ENCODE measurements at places on chromosomes 4 and X. TPM values are rescaled to one million over a fixed set of nuclear protein-coding genes. Genes with fewer than 3 reads are reported as not detected.

SGMS2 gene
- 0.80 TPM for total RNA-seq

PDLIM3 gene
- total RNA-seq = not detected

ERCC6L gene
- 8.3 TPM for total RNA-seq

CCNA2 gene
- 73.4 TPM for total RNA-seq

PLAC8 gene
- 41.2 TPM for total RNA-seq

MAGEB10 gene
- not detected for total RNA-seq

PABPC5 gene
- not detected for total RNA-seq

STARD8 gene
- total RNA-seq = 3.3 TPM

RNF128 gene
- total RNA-seq = not detected

DUSP21 gene
- total RNA-seq = not detected

ZFP92 gene
- 1.7 TPM for total RNA-seq

POU4F2 gene
- total RNA-seq = not detected

SSX4B gene
- not detected for total RNA-seq

STOX2 gene
- total RNA-seq = not detected

- peaks cover 1% of the 10 kb centered on the region for H3K4me1 ChIP-seq
- H3K4me3 ChIP-seq = no peak overlapping the region
- no peak overlapping the region for H3K27ac ChIP-seq
- H3K36me3 ChIP-seq = no peaks in the 10 kb centered on the region
- no peak for DNase-seq
Observed at GRCh38 chr4:151922306-151922705, 161.5 kb upstream of the GATB start.

GRCh38 chr4:114312338-114312737 is 286.3 kb upstream of the UGT8 start:
- H3K27me3 ChIP-seq = no peaks in the 10 kb centered on the region
- no peak for DNase-seq
- H3K27ac ChIP-seq = no peak overlapping the region
- H3K36me3 ChIP-seq = no peaks in the 10 kb centered on the region
- H3K4me3 ChIP-seq = no peak overlapping the region

GRCh38 chr4:138636781-138637180 is 378.8 kb upstream of the NOCT start:
- H3K27ac ChIP-seq = no peak overlapping the region
- no peak overlapping the region for H3K4me3 ChIP-seq
- no peaks in the 10 kb centered on the region for H3K27me3 ChIP-seq

DNA sequence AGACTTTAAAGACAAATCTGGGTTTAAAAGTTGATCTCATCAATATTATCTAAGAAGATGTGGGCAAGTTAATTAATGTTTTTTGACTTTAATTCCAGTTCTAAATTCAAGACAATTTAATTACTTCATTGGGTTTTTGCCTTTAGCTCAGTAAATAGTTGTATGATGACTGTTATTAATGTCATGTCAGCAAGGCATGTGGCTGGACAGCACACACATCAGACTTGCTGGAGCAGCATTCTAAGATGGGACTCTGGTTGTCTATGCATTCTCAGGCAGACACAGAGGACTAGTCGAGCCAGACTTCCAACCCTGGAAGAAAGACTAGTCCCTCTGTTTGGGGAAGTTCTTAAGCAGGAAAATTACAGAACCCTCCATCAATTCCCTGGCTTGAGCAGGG is 180.7 kb upstream of the GK2 start:
- H3K27ac ChIP-seq = no peak overlapping the region
- H3K4me3 ChIP-seq = no peak overlapping the region
- no peak for DNase-seq
- H3K4me1 ChIP-seq = no peaks in the 10 kb centered on the region

DNA sequence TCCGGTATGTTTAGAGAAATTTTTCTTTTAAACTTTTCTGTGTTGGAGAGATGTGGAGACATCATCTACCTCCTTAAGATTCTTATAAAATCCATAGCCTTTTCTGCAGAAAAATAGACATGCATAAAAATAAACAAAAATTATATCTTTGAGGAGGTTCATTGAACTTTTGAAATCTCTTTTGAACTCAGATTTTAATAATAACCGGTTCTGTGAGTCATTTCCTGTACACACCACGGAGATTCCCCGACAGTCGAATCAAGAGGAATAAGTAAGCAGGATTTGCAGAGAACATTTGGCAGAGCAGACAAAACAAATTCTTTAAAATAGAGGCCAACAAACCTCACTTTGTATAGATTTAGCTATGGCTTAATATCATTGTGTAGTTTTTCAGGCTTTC is 918.7 kb upstream of the POU3F4 start:
- no peak for DNase-seq
- no peaks in the 10 kb centered on the region for H3K4me1 ChIP-seq
- no peaks in the 10 kb centered on the region for H3K36me3 ChIP-seq
- no peaks in the 10 kb centered on the region for H3K27me3 ChIP-seq
- no peak overlapping the region for H3K4me3 ChIP-seq

- peak overlapping the region; percentile 50 for H3K4me3 ChIP-seq
- peak overlapping the region; percentile 63 for H3K27ac ChIP-seq
- no peaks in the 10 kb centered on the region for H3K36me3 ChIP-seq
Observed at GRCh38 chrX:124223524-124223923, 108.9 kb upstream of the TEX13D start.

- H3K27ac ChIP-seq = no peak overlapping the region
- DNase-seq = no peak
- peaks cover 1% of the 10 kb centered on the region for H3K27me3 ChIP-seq
- H3K4me3 ChIP-seq = no peak overlapping the region
Observed at GRCh38 chr4:128444544-128445302, 157.1 kb upstream of the PGRMC2 start.

DNA sequence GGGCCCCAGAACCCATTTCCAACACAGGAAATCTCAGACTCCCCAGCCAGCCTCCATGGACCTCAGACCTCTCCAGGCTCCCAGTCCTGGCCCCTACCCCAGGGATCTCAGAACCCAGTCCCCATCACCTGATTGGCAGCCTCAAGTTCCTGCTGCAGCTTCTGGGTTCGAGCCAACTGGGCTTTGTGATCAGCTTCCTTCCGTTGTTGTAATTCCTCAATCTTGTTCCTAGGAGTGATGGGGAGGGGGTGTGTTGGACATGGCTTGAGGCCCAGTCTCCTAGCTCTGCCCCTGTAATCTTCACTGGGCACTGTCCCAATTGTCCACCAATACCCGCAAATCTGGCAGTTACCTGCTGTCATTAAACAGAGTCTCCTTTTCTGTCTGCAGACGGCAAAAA is 12.6 kb downstream of the GRIPAP1 start:
- H3K36me3 ChIP-seq = peaks cover 35% of the 10 kb centered on the region
- no peaks in the 10 kb centered on the region for H3K27me3 ChIP-seq
- DNase-seq = no peak
- H3K4me1 ChIP-seq = no peaks in the 10 kb centered on the region
- H3K27ac ChIP-seq = no peak overlapping the region

DNA sequence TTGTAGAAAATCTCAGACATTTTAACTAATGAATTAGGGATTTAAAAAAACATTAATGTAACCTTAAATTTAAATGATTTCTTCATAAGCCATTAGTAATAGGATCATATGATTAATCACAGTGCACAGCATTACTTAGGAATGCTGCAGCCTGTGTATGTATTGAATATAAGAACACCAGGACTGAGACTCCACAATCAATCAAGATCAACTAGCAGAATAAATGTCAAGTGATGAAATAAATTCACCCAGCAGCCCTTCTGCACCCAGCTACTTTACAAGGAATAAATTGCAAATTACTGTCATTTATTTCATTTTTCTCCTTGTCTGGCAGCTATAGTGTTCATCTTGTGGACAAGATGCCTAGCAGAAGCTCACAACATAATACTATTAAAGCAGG is 46.5 kb downstream of the NEIL3 start:
- H3K36me3 ChIP-seq = peaks cover 26% of the 10 kb centered on the region
- H3K27ac ChIP-seq = no peak overlapping the region
- H3K27me3 ChIP-seq = no peaks in the 10 kb centered on the region
- no peak for DNase-seq
- H3K4me1 ChIP-seq = no peaks in the 10 kb centered on the region

GRCh38 chrX:24415921-24416320 is 49.2 kb upstream of the PDK3 start:
- DNase-seq = no peak
- no peak overlapping the region for H3K27ac ChIP-seq
- H3K36me3 ChIP-seq = no peaks in the 10 kb centered on the region
- H3K27me3 ChIP-seq = peaks cover under 1% of the 10 kb centered on the region
- no peak overlapping the region for H3K4me3 ChIP-seq

- no peak overlapping the region for H3K27ac ChIP-seq
- H3K27me3 ChIP-seq = peaks cover 3% of the 10 kb centered on the region
- H3K36me3 ChIP-seq = no peaks in the 10 kb centered on the region
- no peaks in the 10 kb centered on the region for H3K4me1 ChIP-seq
- DNase-seq = no peak
- H3K4me3 ChIP-seq = no peak overlapping the region
Observed at GRCh38 chrX:130301977-130302376, 33.3 kb upstream of the ZNF280C start.

- H3K36me3 ChIP-seq = no peaks in the 10 kb centered on the region
- H3K27me3 ChIP-seq = no peaks in the 10 kb centered on the region
- H3K4me3 ChIP-seq = no peak overlapping the region
- DNase-seq = no peak
- no peak overlapping the region for H3K27ac ChIP-seq
Observed at GRCh38 chr4:23654791-23655190, 235.1 kb downstream of the PPARGC1A start.

GRCh38 chr4:105951198-105951597 is 55.9 kb downstream of the NPNT start:
- H3K36me3 ChIP-seq = no peaks in the 10 kb centered on the region
- H3K27me3 ChIP-seq = no peaks in the 10 kb centered on the region
- H3K4me3 ChIP-seq = no peak overlapping the region
- no peak overlapping the region for H3K27ac ChIP-seq
- DNase-seq = no peak

GRCh38 chr4:90051999-90052398 is 75.2 kb upstream of the CCSER1 start:
- no peak overlapping the region for H3K4me3 ChIP-seq
- no peaks in the 10 kb centered on the region for H3K27me3 ChIP-seq
- H3K27ac ChIP-seq = no peak overlapping the region
- H3K36me3 ChIP-seq = no peaks in the 10 kb centered on the region
- no peak for DNase-seq

DNA sequence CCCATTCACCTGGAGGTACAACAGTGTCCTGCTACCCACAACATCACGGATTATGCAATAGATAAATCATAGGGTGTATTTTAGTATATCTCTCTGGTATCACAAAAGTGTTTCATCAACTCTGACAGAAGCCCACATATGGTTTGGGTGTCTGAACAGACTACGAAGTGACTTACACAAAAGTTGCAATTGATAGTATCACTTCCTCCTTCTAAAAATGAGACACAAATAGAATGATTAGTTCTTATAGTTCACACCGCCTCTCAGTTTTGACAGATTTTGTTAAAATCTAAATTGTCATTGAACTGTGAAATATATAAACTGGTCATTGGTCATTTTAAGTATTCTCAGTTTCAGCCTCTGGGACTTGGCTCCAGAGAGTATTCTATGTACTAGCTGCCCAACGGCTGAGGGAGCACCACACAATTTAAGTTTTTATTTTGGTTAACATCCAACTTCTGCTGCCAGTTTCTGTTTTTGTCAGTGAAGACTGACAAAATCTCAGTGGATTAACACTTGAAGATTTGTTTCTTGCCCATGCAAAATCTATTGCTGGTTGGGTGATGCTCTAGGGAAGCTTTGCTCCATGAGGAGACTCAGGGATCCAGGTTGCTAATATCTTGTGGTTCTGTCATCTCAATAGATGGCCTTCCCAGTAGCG is 113.8 kb upstream of the PUDP start:
- H3K4me1 ChIP-seq = no peaks in the 10 kb centered on the region
- no peak overlapping the region for H3K4me3 ChIP-seq
- DNase-seq = no peak
- no peaks in the 10 kb centered on the region for H3K36me3 ChIP-seq

DNA sequence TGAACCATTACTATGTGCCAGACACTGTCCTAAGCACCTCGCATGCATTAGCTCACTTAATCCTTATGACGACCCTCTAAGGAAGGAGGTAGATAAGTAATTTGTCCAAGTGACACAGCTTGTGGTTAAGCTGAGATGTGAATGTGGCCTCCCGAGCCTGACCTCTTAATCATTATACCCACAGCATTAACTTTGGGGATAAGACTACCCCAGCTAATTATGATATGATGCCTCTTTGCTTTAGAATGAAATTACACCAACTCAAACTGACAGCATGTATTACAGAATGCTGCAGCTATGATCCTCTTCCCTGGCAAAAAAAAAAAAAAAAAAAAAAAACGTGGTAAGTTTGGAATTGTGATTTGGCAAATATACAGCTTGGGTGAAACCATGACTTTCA is 53.5 kb downstream of the APBB2 start:
- DNase-seq = no peak
- H3K27me3 ChIP-seq = no peaks in the 10 kb centered on the region
- no peak overlapping the region for H3K27ac ChIP-seq
- no peaks in the 10 kb centered on the region for H3K36me3 ChIP-seq
- no peak overlapping the region for H3K4me3 ChIP-seq

- H3K4me3 ChIP-seq = no peak overlapping the region
- no peak overlapping the region for H3K27ac ChIP-seq
- H3K27me3 ChIP-seq = peaks cover 9% of the 10 kb centered on the region
- peaks cover 3% of the 10 kb centered on the region for H3K4me1 ChIP-seq
- no peak for DNase-seq
Observed at GRCh38 chrX:100677611-100678181, 33.7 kb downstream of the SRPX2 start.

GRCh38 chr4:98601708-98602107 is 56.7 kb downstream of the TSPAN5 start:
- H3K27me3 ChIP-seq = no peaks in the 10 kb centered on the region
- H3K4me1 ChIP-seq = peaks cover 54% of the 10 kb centered on the region
- peaks cover 40% of the 10 kb centered on the region for H3K36me3 ChIP-seq

- H3K4me3 ChIP-seq = peak within 1 kb of the TSS; percentile 78
- H3K4me1 ChIP-seq = peaks cover 19% of the 10 kb centered on the region
- peak; percentile 84 for DNase-seq
- H3K27me3 ChIP-seq = peaks cover 24% of the 10 kb centered on the region
- H3K36me3 ChIP-seq = no peaks in the 10 kb centered on the region
Observed at GRCh38 chr4:38867478-38868058, at the start of gene FAM114A1. Gene FAM114A1, plus strand, starts transcription at chr4:38867806. Its CDS starts 10,273 bp downstream, at chr4:38878079.

GRCh38 chrX:69234624-69235023 is 69.4 kb upstream of the PJA1 start:
- H3K4me3 ChIP-seq = no peak overlapping the region
- no peaks in the 10 kb centered on the region for H3K36me3 ChIP-seq
- DNase-seq = no peak
- no peak overlapping the region for H3K27ac ChIP-seq

- DNase-seq = no peak
- H3K4me1 ChIP-seq = no peaks in the 10 kb centered on the region
- H3K27ac ChIP-seq = no peak overlapping the region
- no peak overlapping the region for H3K4me3 ChIP-seq
- no peaks in the 10 kb centered on the region for H3K27me3 ChIP-seq
- no peaks in the 10 kb centered on the region for H3K36me3 ChIP-seq
Observed at GRCh38 chr4:8722556-8722955, 130.0 kb downstream of the CPZ start.

- no peak overlapping the region for H3K4me3 ChIP-seq
- no peaks in the 10 kb centered on the region for H3K27me3 ChIP-seq
- no peak for DNase-seq
- H3K27ac ChIP-seq = no peak overlapping the region
- H3K4me1 ChIP-seq = no peaks in the 10 kb centered on the region
- no peaks in the 10 kb centered on the region for H3K36me3 ChIP-seq
Observed at GRCh38 chr4:186954509-186954908, 230.9 kb upstream of the FAT1 start.

- H3K4me1 ChIP-seq = peaks cover 38% of the 10 kb centered on the region
- H3K27ac ChIP-seq = peak overlapping the region; percentile 32
- DNase-seq = no peak
- H3K27me3 ChIP-seq = no peaks in the 10 kb centered on the region
- no peak overlapping the region for H3K4me3 ChIP-seq
Observed at GRCh38 chrX:154063234-154063633, 34.3 kb downstream of the MECP2 start.

Data from activated CD4-positive, alpha-beta T cell treated with anti-CD3 and anti-CD28 coated beads, Interleukin-2, amount 10 ng/mL, durations not matched to agents 24 days and 14 days (primary cell).